ENCODE measurements at places on chromosomes 16 and 17.

DNA sequence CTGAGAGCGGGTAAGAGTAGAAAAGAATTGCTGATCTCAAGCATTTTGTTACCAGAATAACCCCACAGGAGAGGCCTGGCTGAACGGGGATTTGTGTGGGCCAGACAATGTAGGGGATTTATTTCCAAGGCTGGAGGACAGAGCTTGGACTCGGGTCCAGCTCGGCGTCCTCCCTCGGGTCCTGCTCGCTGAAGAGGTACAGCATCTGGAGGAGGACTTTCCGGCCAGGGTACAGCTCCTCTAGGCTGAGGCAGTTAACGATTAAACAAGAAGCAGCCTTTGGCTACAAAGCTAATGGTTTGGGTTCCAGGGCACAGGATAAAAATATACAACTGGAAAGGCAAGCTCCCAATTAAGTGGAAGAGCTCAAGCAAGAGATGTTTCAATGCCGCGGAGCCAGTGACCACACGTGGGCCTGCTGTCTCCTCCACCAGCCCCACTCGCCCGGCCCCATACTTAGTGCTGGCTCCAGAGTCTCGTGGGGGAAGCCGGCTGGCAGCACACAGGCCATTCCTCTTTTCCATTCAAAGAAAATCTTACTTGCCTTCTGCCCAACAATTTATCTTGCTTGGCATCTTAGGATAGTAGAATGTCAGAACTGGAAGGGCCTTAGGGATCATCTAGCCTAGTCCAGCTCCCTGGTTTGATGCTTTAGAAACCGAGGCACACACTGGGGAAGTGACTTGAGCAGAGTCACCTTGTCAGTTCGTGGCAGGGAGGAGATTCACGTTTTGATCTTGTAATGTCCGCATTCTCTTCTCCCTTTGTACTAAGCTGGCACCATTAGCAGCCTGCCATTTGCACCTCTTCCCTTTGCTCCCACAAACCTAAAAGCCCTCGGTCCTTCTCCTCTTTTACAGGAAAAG is 85.9 kb upstream of the TBX2 start:
- no peak for DNase-seq

DNA sequence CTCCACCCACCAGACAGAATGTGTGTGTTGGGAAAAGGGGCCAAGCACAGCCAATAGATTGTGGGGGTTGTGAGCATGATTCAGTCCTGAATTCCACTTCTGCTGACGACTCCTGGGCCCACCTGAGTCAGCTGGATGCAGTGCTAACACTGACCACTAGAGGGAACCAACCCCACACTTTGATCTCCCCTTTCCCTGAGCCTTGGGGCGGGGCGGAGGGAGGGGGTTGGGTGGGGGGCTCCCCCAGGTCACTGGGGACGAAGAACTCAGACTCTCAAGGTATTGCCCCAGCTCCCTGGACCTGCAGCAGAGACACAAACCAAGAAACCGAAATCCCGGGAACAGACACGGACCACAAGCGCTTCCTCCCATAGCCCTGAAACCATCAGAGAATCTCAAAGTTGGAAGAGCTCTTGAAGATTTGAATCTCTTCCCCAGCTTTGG is 621 bp upstream of the CSHL1 start:
- no peak for DNase-seq

DNA sequence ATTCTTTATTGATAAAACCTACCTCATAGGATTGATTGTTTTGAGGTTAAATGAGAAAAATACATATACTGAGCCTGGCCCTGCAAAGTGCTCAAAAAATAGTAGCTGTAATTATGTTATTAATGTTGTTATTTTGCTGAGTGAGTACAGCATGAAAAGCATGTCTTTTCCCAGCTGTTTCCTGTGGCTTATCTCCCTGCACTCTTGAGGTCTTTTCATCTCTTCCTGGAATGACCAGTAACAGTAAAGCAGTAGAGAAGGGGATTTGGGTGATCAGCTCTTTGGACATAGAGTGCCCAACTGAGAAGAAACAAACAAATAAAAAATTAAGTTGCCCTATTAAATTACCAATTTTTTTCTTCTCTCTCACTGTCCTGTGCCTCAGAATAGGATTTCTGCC is 53.7 kb downstream of the NFAT5 start:
- DNase-seq, result no peak

- no peak for DNase-seq
Measured at GRCh38 chr17:73952480-73953205, 250.8 kb upstream of the RPL38 start.

DNA sequence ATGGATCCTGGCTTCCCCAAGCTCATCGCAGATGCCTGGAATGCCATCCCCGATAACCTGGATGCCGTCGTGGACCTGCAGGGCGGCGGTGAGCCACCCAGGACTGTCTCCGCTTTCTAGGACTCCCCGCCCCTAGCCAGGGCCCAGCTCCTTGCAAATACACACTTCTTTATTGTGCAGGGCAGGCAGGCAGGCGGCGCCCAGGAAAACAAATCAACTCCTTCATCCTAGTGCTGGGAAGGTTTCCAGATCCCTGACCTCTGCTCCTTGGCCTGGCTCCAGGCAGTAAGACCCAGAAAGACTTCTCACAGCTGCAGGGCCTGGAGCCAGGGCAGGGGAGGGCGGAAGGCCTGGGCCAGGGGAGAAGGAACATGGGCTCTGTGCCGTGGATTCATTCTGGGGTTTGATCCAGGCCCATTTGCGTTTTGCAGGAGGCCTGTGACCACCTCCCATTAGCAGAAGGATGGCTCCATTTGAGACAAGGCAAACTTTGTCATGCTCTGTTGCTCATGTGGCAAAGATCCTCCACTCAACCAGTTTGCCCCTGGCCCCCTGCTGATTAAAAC is 6.0 kb upstream of the LPCAT2 start:
- DNase-seq, result no peak

All from cerebellar nuclear complex (tissue), 1 donor.